Activated CD8-positive, alpha-beta T cell treated with anti-CD3 and anti-CD28 coated beads, Interleukin-2, amount 10 ng/mL, durations not matched to agents 7 days and 5 days (primary cell): ENCODE measurements at places on chromosomes 16 and 17.

- no peak for DNase-seq
Observed at GRCh38 chr16:66510298-66510697, 39.6 kb downstream of the TK2 start.

DNA sequence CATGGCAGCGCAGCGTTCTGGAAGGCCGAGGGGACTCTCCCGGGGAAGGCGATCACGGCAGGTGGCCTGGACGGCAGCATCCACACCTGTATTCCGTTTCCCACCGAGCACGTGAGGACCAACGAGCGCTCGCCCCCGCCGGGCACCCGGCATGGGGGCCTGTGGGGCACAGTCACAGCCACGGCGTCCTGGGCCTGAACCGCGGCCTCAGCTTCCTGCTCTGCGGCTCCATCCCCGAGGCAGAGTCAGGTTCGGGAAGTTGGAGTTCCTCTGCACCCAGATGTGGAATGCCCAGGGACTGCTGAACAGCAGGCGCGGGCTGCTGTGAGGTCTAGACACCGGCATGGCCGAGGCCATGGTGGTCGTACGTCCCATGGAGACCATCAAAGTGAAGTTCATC, 1713.9 kb downstream of the TP53TG3F start:
- DNase-seq, result no peak

DNA sequence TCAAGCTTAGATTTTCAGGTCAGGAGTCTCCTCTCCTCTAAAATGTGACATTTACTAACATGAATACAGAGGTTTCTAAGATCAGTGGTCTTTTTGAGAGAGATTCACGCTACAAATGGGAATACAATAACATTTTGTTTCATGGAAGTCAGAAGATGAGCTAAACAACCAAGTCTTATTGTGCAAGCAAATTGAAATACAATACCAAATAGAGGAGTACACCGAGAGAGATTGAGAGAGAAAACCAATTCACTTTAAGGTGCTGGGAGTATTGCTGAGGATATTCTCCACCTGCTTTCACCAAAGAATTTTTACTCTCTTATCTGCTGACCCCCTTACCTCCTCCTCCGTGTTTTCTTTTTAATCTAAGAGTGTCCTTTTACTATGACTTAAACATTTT, 11.5 kb downstream of the VEZF1 start:
- DNase-seq, result no peak

DNA sequence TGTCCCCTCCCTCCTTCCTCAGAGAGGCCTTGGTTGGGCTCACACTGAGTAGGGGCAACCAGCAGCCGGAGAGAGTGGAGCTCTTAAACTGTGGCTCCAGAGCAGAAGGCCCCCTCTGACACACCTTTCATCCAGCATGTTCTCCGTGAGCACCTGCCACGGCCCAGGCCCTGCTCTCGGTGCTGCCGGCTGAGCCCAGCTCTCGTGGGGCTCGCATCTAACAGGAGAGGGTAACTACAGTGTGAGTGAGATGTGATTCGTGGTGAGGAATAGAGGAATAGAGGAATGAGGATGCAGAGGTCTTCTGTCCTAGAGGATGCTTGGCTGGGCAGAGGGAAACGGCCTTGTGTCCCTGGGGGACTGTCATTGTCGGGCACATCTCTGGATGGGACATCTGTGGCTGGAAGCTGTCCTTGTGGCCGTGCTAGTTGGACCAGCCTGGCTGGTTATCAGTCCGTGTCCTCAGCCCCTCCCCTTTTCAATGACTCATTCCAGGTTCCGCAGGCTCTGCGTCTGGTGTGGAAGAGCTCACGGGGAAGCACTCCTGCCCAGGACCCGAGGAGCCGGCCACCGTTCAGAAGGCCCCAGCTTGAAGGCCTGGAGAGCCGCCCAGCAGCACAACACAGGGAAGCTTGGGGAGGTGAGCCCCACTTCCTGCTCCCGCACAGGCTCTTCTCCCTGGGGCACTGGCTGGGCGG, 11.9 kb upstream of the DNASE1 start:
- DNase-seq, result no peak

DNA sequence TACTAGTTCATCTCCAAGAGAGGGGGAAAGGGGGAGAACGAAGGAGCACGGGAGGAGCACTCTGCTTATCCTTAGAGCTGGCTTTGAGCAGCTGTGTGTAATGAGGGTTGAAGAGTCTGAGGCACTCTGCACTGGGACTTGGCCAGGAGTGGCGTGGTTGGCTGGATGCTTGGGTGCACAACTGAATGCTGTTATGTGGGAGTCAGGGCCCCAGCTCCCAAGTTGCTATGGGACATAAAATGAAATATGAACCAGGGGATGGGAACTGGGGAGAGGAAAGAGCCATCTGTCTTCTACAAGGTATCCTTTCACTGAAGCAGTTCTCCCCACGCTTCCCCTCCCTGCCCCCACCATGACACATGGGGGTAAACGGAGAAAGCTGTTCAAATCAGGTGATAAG, 105.9 kb upstream of the ANKFN1 start:
- DNase-seq, result no peak

DNA sequence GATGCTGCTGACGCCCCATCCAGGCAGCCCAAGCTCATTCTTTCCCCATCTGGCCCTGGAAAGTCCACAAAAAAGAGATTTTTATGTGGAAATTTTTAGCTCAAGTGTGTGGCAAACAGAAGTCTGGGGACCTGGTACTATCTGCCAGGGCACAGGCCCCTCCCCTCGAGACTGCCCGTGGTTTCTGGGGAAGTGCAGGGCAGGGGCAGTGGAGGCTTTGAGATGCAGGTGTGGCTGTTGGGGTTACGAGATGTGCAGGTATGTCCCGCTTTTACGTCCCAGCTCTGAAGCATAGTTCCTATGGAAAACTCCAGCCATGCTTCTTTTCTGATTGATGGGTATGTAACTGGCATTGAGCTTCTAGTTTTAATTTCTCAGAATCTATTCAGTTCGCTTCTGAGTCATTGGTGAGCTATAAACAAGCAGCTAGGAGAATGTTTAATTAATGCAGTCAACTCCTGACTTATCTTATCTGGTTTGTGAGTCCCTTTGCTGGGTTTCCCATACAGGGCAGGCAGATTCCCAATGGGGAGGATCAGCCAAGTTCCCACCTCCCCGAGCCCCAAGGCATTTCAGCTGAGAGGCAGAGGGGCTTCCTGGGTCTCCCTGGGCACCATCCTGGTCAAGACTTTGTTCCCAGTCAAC, 16.2 kb downstream of the TBX4 start:
- DNase-seq, result no peak

GRCh38 chr17:64278614-64279013, 15.6 kb upstream of the TEX2 start:
- DNase-seq, result no peak

DNA sequence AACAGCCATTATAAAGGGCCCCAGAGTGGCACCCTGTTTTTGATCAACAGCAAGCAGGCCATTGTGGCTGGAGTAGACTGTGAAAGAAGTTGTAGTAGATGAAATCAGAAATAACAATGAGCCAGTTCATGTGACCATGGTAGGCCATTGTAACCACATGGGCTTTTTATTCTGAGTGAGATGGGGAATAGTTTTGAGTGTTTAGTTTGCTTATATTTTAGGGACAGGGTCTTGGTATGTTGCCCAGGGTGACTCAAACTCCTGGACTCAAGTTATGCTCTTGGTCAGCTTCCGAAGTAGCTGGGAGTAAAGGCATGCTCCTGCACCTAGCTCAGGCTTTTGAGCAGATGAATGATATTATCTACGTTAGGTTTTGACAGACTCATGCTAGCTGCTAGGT, 12.0 kb downstream of the CBFB start:
- no peak for DNase-seq

DNA sequence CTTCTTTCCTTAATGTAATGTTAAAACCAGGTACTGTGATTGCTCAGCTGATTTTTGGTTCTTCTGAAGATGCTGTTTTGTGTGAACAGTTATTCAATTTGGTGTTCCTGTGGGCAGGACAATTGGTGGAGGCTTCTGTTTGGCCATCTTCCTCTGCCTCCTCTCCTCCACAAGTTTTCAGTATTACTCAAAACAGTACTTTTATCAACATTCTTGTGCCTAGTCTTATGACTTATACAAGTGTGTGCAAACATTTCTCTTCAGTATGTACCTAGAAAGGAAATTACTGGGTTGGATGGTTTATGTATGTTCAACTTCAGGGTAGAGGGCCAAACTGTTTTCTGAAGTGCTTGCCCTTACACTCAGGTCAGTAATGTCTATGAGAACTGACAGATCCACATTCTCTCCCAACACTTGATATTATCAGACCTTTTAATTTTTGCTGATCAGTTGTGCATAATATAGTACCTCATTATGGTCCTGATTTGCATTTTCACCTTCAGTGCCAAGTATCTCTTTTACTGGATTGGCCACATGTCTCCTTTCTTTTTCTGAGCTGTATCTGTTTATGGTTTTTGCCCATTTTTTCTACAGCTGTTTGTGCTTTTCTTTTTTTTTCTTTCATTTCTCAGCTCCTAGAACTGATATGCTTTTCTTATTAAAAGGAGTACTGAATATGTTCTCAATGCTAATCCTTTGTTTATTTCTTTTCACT, 50.9 kb downstream of the ERCC4 start:
- no peak for DNase-seq

DNA sequence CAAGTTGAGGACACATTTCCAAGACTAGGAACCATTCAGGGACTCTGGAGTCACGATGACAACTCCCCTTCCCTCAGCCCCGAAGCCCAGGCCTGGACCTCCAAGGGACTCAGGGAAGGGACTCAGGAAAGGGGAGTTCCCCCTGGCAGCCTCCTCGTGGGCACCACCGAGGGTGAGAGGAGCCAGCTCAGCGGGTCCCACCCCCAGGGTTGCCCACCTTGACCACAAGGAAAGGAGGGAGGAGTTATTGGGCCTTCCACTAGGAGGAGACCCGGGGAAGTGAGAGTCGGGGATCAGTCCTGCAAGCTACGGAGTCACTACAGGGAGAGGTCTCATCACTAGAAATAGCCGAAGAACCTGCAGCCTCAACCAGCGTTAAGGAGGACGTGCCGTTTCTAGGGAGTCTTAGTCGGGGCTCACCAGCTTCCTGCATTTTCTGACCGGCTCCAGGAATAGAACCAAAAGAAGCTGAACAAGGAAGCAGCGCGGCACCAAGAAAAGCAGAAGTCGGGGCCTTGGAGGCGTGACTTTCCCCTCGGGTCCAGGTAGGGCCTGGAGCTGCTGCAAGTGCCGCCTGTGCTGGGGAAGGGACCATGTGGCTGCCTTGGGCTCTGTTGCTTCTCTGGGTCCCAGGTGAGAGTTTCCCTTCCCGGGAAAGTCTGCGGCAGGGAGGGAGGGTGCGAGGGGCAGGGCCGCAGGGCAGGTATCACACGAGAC, at the start of gene CD300A:
Gene CD300A (plus strand): TSS at position 524 of the 717 bp plus-strand sequence. CDS start 70 bp downstream, at position 594.
- DNase-seq, result no peak

DNA sequence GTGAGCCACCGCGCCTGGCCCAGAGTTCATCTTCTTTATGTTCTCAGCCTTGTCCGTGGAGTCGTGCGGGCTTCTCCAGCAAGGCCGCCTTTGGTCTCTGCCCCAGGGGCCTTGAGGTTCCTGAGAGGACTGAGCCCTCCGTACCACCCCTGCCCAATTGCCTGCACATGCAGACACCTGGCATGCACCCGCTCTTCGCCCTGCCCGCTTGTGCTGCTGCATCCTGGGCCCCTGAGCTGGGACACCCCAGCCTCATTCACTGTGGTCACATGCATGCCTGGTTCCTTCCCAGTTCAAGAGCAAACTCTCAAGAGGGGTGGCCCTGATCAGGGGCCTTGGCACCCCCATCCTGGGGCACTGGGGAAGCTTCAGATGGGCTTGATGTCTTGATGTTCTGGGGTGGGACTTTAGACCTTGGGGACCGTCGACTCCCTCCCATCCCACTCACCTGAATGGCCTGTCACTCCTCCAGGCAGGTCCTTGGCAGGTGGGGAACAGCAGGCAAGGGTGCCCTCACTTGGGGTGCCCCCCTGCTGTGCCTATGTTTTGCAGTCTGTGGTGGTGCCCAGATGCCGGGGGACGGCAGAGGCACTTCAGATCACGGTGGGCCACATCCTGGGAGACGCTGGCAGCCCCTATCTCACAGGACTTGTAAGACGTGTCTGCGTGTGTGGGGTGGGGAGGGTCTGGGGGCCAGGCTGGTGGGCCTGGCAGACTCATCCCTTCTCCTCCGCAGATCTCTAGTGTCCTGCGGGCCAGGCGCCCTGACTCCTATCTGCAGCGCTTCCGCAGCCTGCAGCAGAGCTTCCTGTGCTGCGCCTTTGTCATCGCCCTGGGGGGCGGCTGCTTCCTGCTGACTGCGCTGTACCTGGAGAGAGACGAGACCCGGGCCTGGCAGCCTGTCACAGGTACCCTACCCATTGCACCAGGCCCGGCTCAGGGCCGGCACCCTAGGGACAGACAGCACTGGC, 12.7 kb upstream of the SPNS2 start:
- peak; percentile 70 for DNase-seq

- no peak for DNase-seq
Observed at GRCh38 chr17:64084086-64084939, 45.6 kb downstream of the ERN1 start.

GRCh38 chr17:11986179-11986941, 10.9 kb downstream of the ZNF18 start:
- DNase-seq, result no peak

DNA sequence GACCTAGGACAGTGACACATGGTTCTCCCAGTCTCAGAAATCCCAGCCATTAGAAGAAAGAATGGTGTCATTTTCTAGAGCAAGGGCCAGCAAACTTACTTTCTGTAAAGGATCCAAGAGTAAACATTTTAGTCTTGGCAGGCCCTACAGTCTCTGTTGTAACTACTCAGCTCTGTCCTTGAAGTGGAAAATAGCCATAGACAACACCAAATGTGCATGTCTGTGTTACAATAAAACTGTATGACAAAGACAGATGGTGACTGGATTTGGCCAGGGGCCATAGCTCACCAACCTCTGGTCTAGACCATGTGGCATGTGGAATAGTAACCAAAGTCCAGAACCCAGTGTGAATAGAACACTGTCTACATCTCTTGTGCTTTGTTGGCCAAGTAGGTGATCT, 286.5 kb downstream of the HS3ST4 start:
- no peak for DNase-seq

DNA sequence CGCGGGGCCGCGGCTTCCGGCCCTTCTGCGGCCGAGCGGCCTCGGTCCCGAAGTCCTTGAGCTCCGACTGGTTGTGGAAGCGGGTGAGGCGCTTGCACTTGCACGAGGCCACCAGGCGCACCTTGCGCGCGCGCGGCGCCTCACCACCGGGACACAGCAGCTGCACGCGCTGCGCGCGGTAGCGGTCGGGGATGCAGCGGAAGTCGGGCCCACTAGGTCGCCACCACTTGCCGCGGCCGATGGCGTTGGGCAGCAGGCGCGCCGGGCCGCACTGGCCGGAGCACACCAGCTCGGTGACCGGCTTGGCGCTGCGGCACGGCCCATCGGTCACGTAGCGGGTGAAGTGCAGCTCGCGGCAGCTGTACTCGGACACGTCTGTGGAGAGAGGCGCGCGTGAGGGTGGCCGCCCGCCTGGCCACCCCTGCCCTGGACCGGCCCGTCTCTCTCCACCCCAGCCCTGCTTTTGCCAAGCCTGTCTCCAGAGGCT, 3.2 kb downstream of the SOST start:
- DNase-seq, result peak; percentile 52
